Tibial nerve (tissue), 4 donors: ENCODE measurements at places on chromosomes 1 and 21.

DNA sequence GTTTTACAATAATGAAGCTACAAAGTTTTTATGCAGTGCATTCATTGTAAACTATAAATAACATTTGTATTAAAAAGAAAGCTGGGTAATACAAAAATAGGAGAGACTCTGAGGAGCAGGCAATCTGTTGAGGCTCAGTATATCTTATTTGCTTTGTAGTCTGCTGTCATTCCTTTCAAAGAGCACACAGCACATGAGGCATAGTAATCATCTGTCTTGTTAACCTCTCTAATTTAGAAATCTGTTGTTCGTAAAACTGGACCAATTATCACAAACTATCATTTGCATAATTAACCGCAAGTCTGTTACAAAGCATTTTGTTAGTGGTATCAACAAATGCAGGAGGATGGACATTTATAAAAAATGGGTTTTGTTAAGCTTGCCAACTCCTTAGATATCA, 51.0 kb downstream of the SELENOF start:
- no peak for DNase-seq

DNA sequence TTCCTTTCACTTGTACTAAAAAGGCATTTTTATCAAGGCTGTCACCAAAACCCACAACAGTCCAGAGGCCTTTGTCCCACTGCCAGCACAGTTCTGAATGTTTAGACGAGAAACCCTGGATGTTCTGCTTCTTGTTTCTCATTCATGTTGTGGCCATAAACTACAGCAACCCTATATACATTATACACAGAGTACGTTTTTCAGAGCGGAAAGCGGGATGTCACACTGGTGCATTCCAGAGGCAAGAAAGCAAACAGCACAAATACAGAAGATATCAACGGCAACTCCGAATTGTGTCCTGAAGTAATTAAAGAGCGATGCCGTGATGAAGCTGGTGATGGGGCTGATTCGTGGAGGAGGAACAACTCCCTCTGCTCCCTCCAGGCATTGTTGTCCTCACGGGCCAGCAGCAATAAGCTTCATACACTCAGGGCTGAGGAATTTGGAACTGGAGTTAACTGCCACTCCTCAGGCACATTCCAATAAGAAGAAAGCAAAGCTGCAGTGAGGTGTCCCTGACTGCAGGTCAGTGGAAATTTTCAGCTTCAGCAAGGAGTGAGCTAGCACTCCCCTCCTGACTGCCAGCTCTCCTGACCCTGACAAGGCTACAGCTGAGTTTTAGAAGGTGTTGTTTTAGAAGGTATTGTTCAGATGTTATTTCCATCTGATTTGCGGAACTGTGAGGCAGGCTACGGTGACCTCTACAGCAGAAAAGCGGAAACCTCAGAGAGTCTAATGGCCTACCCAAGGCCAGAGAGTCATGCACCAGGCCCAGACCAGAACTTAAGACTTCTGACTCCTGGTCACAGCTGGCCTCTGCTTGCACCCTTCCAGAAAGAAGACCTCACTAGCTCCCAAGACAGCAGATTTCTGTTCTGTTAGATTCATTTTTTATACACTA, 149.0 kb downstream of the TGFBR3 start:
- DNase-seq, result no peak

GRCh38 chr21:41555057-41555456, 47.1 kb upstream of the TMPRSS2 start:
- DNase-seq, result no peak

GRCh38 chr1:64161357-64161941, 42.0 kb upstream of the UBE2U start:
- peak; percentile 61 for DNase-seq

- DNase-seq, result no peak
Measured at GRCh38 chr1:64163431-64163830, 40.0 kb upstream of the UBE2U start.

DNA sequence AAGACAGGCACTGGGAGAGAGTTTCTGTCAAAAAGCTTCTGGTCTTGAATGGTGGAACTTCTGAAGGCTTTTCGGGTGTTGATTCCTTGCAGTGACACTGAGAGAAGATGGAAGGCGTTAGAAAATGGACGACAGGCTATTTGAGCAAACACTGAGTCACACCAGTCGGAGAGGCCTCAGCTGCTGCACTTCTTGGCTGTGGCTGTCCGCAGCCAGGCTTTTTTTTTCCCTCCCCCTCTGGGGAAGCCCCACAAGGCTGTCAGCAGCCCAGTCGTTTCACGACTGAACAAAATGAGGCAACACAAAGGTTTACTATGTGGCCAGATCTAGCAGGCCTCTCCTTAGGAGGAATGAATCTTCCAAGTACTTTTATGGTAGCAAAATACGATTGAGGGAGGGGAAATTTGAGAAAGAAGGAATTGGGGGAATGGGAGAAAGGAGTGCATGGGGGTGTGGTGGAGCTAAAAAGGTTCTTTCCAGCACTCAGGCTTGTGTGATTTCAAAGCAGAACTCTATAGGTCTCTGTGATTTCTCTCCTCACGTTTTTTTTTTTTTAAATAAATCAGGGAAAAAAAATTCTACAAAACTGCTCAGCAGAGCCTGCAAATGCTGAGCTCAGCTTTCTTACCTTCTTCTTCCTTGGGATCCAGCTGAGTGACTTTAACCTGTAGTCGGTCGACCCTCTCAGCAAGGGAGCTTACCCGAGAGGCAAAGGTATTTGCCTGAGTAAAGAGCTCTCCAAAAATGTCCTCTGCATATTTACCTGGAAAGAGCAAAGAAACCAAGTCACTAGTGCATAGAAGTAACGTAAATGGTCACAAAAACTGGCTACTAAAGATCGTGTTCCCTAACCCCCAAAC, 26.1 kb downstream of the GPR3 start:
- DNase-seq, result peak; percentile 61
